ENCODE measurements at places on chromosomes 6 and 20. TPM values are rescaled to one million over a fixed set of nuclear protein-coding genes. Genes with fewer than 3 reads are reported as not detected.

Gene EZR
- 41.4 TPM for total RNA-seq

Gene NNAT
- total RNA-seq, result 14.9 TPM

Gene BPIFB4
- not detected for total RNA-seq

Gene LINC00237
- total RNA-seq, result not detected

Gene MOXD1
- total RNA-seq, result 8.0 TPM

Gene LGSN
- total RNA-seq, result not detected

Gene CST7
- total RNA-seq, result not detected

Gene RIPOR2
- total RNA-seq, result 4.8 TPM

Gene APCDD1L
- 2.4 TPM for total RNA-seq

Gene CLVS2
- total RNA-seq, result not detected

Gene MTFR2
- total RNA-seq, result 0.76 TPM

Gene FOXA2
- total RNA-seq, result not detected

Gene PTGIS
- total RNA-seq, result 67.6 TPM

Gene TMEM244
- total RNA-seq, result not detected

Gene FAM209B
- total RNA-seq, result 0.55 TPM

Gene PEDS1
- total RNA-seq, result 63.7 TPM

Gene C20orf141
- not detected for total RNA-seq

Gene PREX1
- total RNA-seq, result 24.2 TPM

Gene IL17A
- total RNA-seq, result not detected

Gene HLA-DQB1
- not detected for total RNA-seq

Gene ANGPT4
- not detected for total RNA-seq

Gene PTCRA
- total RNA-seq, result not detected

Gene RAET1E
- total RNA-seq, result not detected

Gene SLC17A9
- not detected for total RNA-seq

Gene C4B
- total RNA-seq, result 10.5 TPM

Gene CALHM4
- total RNA-seq, result not detected

Gene RNF182
- total RNA-seq, result 11.0 TPM

Gene NHSL1
- 19.0 TPM for total RNA-seq

Gene MYL9
- total RNA-seq, result 197 TPM

Gene MAS1
- not detected for total RNA-seq

Gene CTAGE9
- total RNA-seq, result not detected

Gene CYP21A2
- total RNA-seq, result 0.44 TPM

Gene OR2J3
- not detected for total RNA-seq

Gene BPHL
- 26.6 TPM for total RNA-seq

Gene RHAG
- total RNA-seq, result not detected

Gene PPDPF
- total RNA-seq, result 239 TPM

Gene COL10A1
- total RNA-seq, result not detected

Gene CRISP2
- total RNA-seq, result not detected

Gene TGM3
- not detected for total RNA-seq

Gene PTPRT
- total RNA-seq, result not detected

Gene RAMACL
- total RNA-seq, result 2.5 TPM

Gene MROH8
- 3.2 TPM for total RNA-seq

Gene MAFB
- 31.9 TPM for total RNA-seq

Gene CST4
- total RNA-seq, result not detected

Gene TRAPPC3L
- total RNA-seq, result not detected

Gene RCAN2
- total RNA-seq, result 27.9 TPM

Gene NEURL2
- 7.4 TPM for total RNA-seq

Gene NFATC2
- total RNA-seq, result 0.89 TPM

Gene MEI4
- total RNA-seq, result not detected

Gene TINAG
- not detected for total RNA-seq

All from osteocyte (in vitro differentiated cells).